ENCODE measurements at places on chromosomes 3 and 15. TPM values are rescaled to one million over a fixed set of nuclear protein-coding genes. Genes with fewer than 3 reads are reported as not detected.

The TMF1 gene
- 17.2 TPM for total RNA-seq

The TRANK1 gene
- total RNA-seq: 11.9 TPM

The SLC12A1 gene
- not detected for total RNA-seq

The NEDD4 gene
- 45.3 TPM for total RNA-seq

The PLSCR4 gene
- total RNA-seq: 43.8 TPM

The IQCH gene
- total RNA-seq: 1.7 TPM

The MME gene
- 3.8 TPM for total RNA-seq

The CACNA2D3 gene
- not detected for total RNA-seq

The CCDC12 gene
- total RNA-seq: 37.9 TPM

The ELP6 gene
- total RNA-seq: 30.2 TPM

The SERPINI2 gene
- not detected for total RNA-seq

The ZBBX gene
- not detected for total RNA-seq

The STRA6 gene
- total RNA-seq: 0.10 TPM

The MYH15 gene
- total RNA-seq: 0.15 TPM

The SEMA5B gene
- not detected for total RNA-seq

The CELF6 gene
- total RNA-seq: 0.13 TPM

The P2RY12 gene
- not detected for total RNA-seq

The ITPKA gene
- 0.44 TPM for total RNA-seq

The DPPA2 gene
- total RNA-seq: not detected

The NUP210 gene
- 0.33 TPM for total RNA-seq

The CLRN1 gene
- total RNA-seq: not detected

The CLDN11 gene
- 446 TPM for total RNA-seq

The CIP2A gene
- 29.7 TPM for total RNA-seq

The TMIE gene
- total RNA-seq: not detected

The ACSBG1 gene
- 0.07 TPM for total RNA-seq

The UCN2 gene
- total RNA-seq: not detected

The LRTM1 gene
- total RNA-seq: not detected

The POC1A gene
- 14.8 TPM for total RNA-seq

The ROBO1 gene
- total RNA-seq: 2.6 TPM

The FAM81A gene
- 0.20 TPM for total RNA-seq

The C3orf49 gene
- total RNA-seq: not detected

The SENP8 gene
- 1.3 TPM for total RNA-seq

The GPR62 gene
- 0.20 TPM for total RNA-seq

The AP3B2 gene
- not detected for total RNA-seq

The SLC35G2 gene
- 16.1 TPM for total RNA-seq
